ENCODE measurements at places on chromosomes 16 and 17.

GRCh38 chr16:82236415-82236814 is 66.4 kb upstream of the MPHOSPH6 start:
- DNase-seq, result no peak

DNA sequence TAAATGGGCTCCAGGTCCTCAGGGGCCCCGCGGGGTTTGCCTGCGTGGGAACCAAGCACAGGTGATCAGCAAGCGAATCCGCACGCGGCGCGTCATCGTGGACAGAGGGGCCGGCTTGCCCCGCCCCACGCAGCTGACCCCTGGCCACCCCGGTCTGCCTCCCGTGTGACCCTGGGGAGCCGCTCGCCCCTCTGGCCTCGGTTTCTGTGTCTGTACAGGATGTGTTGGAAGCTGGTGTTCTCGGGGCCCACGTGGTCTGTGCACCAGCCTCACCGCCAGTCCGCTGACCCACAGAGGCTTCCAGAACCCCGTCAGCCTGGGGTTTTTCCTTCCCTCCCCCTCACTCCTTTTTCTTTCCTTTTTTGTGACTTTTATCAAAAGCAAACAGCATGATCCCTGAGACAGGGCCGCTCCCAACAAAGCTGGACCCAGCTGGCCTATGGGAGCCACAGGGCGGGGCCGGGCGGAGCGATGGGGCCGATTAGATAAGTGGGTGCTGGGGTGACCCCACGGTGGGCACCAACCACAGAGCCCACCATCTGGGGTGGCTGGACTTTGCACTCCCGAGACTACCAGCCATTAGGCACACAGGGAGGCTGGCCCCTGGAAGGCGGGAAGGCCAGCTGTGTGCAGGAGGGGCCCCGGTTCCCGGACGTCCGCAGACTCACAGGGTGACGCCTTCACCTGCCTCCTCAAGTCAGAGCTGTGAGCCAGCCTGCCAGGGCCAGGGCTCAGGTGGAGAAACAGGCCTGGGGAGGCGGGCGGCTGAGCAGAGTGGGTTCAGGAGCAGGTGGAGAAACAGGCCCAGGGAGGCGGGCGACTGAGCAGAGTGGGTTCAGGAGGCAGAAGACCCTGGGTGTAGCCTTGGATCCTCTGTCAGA is 56.0 kb downstream of the ZFPM1 start:
- no peak for DNase-seq

- no peak for DNase-seq
Observed at GRCh38 chr17:73261952-73262675, 434 bp upstream of the CPSF4L start.

- no peak for DNase-seq
Observed at GRCh38 chr17:7445619-7445968, 733 bp downstream of the CHRNB1 start.

- DNase-seq, result no peak
Observed at GRCh38 chr17:50766222-50767023, 895 bp downstream of the ANKRD40CL start.

DNA sequence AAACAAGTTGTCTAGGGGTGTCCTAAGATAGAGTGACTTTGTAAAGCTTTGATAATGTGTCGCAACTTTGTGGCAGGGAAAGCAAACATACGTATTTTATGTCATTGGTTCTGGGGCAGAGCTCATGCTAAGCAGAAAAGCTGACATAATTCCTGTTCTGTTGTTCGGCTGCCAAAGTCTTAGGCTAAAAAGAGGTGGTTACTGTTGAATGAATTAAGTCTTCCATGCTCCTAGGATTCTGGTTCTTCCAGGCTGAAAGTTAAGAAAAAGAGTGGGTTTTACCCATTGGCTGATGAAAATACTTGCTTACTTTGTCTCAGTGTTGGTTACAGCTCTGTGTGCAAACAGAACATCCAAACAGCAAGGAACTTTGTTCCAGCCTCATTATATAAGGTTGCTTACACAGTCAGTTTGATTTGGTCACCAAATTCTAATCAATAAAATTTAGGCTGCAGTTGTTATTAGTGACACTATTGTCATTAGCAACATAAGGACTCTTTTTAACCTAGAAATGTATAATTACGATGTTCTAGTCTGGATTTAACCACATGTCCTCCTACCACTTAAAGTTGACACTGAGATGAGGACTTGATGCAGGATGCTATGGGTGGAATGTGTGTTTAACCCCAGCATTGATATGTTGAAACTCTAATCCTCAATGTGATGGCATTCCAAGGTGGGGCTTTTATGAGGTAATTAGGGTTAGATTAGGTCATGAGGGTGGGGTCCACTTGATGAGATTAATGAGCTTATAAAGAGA is 114.0 kb upstream of the GOT2 start:
- no peak for DNase-seq

DNA sequence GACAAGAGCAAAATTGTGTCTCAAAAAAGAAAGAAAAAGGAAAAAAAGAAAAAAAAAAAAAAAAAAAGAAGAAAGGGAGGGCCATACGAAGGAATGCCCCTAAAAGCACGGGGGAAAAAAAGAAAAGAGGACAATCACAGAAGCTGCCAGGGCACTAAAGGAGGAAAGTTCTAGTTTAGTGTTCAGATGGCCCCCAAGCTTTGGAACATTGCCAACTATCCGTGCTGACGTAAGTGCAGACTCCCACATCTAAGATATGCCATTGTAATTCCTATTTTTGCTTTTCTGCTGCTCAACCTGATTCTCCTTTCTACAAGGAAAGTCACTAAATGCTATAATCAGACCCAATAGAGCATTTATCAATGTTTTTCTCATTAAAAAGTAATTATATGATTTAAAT is 842.1 kb downstream of the KCNJ2 start:
- DNase-seq, result no peak

DNA sequence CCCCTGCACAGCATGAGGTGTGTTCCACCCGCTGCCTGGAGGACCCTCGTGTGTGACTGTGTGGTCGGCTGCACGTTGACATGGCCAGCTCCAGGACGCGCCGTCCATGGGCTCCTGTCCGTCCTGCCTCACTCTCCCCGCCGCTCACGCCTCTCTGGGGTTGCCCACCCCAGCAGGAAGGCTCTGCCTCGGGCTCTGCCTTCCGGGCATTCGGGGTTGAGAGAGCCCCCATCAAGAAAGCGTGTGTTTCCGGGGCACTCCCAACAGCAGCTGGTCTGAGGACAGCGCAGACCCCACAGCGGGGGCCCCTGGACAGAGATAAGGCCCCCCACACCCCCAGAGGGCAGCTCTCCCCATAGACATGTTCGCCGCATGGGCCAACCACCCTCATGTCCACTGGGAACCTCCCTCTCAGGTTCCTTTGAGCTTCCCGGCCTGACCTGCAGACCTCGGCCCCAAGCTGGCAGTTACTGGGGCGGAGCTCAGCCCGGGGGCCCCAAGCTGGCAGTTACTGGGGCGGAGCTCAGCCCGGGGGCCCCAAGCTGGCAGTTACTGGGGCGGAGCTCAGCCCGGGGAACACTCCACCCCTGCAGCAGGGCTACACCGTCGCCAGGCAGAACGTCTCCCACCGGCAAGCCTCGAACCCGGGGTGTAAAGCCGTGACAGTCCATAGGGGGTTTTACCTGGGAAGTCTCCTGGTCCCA is 8.4 kb upstream of the PIEZO1 start:
- no peak for DNase-seq

All from inflammatory macrophage treated with lipopolysaccharide for 1 hour (primary cell).